ENCODE measurements at places on chromosomes 12 and 14.

DNA sequence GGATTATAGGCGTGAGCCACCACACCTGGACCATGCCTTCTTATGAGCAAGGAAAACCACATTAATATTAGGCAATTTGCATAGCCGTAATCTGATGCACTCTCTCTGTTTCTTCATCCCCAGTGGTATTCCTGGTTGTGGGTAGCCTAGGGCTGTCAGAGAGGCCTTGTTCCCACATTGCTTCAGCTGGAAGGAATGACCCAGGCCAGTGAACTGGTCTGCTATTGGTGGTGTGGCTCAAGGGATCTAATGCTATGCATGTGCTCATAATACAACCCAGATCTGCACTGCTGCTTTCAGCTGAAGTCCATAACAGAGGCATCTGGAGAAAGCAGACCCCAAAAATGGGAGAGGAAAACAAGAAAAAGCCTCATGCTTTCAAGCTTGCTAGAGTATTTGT, 33.1 kb upstream of the G2E3 start:
- no peak for DNase-seq

- peak; percentile 34 for DNase-seq
These were observed 610 bp downstream of the C14orf132 start for GRCh38 chr14:96039633-96040311.

DNA sequence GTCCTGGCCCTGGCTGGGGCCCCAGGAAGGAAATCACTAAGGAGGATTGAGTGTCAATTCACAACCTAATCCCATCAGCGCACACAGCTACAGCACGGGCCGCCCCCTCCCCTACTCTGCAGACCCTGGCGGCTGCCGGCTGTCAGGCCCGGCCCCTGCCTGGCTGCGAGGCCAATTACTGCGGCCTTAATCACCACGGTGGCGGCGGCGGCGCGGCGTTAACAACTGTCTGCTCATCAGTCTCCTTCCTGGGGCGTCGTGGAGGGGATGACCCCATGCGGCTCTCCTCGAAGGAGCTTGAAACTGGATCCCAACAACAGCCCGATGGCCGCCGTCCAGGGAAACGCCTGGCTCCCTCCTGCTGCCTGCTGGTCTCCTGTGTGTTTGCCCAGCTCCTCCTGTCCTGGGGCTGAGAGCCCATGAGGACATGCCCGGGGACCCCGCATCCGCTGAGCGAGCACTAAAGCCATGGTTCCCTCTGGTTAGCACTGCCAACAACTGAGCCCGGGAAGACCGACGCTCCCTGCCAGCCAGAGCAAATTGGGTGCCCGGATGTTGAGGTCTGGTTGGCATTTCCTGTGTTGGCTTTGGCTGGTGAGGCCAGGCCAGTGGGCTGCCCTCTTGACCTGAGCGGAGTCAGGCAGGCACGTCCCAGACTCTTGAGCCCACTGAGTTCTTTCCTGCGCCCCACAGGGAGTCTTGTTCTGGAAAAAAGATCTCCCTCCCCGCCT, 21.8 kb upstream of the EIF2B2 start:
- DNase-seq: no peak

- no peak for DNase-seq
These were observed 488.8 kb downstream of the BCAT1 start for GRCh38 chr12:24460099-24460498.

GRCh38 chr14:90274808-90275457, 18.6 kb downstream of the PSMC1 start:
- DNase-seq: no peak

DNA sequence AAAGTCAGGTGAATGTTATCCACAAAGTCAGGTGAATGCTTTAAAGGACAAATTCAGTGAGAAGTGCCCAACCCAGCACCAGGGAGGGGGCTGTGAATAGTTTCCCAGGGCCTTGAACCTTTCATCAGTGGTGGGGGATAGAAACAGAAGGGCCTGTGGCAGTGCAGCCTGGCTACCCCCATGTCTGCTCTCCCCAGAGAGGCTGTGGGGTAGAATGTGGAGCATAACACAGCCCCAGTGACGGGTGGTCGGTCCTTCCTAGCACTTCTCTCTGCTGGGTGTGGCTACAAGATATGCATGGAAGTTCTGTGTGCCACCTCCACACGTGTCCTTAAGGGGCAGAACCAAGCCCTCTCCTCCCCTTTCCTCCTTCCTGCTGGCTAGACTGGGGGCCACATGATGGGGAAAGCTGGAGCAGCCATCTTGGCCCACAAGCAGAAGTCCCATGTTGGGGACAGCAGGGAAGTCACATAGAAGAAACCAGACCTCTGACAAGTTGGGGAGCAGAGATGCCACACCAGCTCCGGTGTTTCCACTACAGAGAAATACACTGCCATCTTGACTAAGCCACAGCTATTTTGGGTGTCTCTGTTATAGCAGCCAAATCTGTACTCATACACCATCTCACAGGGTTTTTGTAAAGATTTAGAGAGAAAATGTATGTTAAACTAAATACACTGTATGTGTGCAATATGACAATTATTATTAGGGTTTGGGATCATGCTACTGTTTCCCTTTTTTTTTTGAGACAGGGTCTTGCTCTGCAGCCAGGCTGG, 17.0 kb downstream of the RITA1 start:
- no peak for DNase-seq

DNA sequence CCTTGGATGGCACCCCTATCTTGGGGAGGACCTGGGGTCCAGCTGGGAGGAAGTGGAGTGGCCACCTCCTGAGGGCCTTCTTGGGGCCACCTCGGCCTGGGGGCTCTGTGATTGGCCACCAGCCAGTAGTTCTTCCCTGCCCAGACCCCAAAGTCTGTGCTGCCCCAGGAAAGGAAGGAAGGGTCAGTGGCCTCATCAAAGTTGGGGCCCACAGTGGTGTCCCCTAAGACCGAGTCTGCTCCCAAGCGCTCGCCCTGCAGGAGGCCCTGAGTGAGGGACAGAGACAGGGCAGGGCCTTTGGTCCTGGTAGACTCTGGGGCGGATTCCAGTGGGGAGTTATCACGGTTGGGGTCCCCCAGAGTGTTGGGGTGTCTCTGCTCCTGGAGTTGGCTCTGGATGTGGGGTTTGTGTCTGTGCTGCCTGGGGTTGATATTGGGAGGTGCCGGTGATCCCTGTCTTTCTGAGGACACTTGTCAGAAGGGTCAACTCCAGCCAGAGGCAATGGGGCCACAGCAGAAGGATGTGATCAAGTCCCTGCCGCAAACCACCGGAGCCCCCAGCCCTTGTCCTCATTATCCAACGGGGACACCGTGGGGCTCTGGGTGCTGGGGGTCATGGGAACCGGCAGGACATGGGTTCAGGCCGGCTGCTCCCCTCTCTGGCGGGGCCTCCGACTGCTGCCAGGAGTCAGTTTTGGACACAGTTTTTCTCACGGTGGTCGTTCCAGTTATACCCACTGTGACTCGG, 364.3 kb downstream of the TMEM121 start:
- DNase-seq: peak; percentile 4
